ENCODE measurements at places on chromosomes 4 and X.

DNA sequence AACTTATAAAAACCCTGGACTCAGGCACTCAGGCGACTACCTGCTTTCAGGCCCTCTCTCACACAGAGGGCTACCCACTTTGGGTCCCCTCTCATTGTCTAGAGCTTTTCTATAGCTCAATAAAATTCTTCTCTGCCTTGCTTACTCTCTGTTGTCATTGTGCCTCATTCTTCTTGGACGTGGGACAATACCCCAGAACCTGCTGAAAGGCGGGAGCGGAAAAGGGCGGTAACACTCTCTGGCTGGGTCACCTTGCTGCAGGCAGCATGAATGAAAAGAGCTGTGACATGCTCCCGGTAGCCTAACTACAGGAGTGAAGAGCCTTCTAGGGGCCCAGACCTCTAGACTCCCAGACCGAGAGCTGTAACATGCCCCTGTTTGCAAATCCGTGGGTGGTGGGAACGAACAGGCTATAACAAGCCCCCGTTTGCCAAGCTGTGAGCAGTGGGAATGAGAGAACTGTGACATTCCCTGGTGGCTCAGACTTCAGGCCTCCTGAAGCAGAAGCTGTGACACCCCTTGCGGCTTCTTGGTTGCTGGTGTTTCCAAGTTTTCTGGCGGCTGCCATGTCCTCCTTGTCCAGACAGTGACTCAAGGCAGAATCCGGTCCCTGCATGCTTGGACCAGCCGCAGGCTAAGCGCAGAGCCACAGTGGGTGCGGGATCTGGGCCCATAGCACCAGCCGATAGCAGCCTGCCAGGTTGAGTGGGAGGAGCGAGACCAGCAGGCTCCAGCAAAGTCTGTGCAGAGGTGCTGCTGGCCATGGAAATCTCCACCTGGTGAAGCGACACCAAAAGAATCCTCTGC is 684.6 kb downstream of the ARAP2 start:
- DNase-seq: no peak

- DNase-seq: no peak
These were observed 43.9 kb downstream of the TMEM154 start for GRCh38 chr4:152635851-152636250.

- peak; percentile 74 for DNase-seq
These were observed 20.6 kb upstream of the HPGDS start for GRCh38 chr4:94363136-94363655.

DNA sequence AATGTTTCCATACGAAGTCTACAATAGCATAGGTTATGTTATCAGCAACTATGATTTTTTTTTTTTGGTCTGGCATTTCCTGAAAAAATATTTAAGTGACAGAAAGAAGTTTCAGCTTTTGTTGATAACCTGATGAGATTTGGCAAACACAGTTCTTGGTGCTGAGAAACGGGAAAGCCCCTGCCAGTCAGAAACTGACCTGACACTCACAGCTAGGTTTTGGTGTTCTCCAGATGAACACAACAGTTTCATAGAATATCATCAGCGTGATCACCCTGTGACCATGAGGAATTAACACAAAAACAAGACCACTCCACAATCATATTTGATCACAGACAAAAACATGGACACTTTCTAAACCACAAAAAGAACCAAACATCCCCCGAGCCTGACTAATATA is 152.5 kb upstream of the DCAF8L1 start:
- no peak for DNase-seq

DNA sequence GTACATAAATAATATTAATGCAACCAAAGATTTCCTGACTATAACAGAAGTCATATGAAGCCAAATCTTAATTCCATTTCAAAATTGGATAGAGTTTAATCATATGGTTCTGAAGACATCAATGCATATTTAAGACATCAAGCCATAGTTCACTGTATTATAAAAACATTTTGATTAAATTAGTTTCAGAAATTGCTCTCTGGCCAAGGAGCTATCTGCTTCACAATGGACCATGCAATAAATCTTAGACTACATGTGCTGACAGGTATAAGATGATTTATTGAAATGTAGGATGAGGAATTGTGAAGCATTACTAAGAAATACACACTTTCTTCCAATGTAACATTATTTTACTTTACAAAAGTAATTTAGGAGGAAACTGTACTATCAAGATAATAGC is 81.6 kb downstream of the MID1 start:
- DNase-seq: no peak

GRCh38 chr4:24777536-24778463 is 17.6 kb upstream of the SOD3 start:
- DNase-seq: no peak

DNA sequence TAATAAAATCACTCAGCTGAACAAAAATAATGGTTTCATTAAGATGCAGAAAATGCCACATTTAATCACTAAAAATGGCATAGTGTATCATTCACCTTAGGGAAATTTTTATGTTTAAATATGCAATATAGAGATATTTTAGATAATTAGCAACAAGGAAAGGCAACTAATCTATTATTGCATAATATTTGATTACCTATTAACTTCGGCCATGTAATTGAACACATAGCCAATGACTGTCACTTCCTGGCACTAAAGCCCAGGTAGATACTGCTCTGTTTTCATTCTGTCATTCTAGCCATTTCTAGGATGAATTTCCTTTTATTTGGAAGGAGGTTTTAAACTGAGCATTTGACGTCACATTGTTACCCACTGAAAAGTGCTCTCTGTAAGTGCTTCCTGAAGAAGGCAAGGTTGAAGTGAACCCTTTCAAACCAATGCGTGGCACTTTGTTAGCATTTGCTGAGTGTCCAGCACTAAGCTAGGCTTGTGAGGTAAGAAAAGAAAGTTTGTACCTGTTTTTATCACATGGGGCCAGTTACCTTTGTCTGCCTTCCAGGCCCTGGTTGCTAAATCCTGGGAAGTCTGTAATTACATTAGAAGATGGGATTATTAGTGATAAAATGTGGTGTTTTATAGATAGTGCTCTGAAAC is 67.8 kb upstream of the LSM6 start:
- DNase-seq: no peak

- DNase-seq: no peak
These were observed 327.1 kb downstream of the STIM2 start for GRCh38 chr4:27187786-27188185.

- no peak for DNase-seq
These were observed 44.3 kb downstream of the TSPAN5 start for GRCh38 chr4:98614094-98614493.

- no peak for DNase-seq
These were observed 142.5 kb downstream of the HHIP start for GRCh38 chr4:144788469-144788868.

GRCh38 chr4:40316333-40316781 is 18.8 kb upstream of the CHRNA9 start:
- DNase-seq: peak; percentile 92

GRCh38 chrX:106698693-106699092 is 27.8 kb upstream of the RNF128 start:
- peak; percentile 30 for DNase-seq

DNA sequence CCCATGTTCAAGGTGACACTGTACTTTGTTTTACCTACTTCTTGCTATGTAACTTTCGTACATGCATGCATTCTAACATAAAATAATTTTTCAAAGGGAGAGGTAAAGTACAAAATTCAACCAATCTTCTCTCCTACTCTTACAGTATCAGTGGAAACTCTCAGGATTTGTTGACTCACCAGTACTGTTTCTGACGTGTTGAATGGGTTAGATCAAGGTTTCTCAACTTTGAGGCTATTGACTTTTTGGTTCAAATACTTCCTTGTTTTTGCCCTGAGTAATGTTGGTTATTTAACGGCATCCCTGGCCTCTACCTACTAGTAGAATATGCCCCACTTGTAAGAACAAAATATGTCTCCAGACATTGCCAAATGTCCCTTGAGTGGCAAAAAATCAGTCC is 94.6 kb upstream of the SMAD1 start:
- no peak for DNase-seq

DNA sequence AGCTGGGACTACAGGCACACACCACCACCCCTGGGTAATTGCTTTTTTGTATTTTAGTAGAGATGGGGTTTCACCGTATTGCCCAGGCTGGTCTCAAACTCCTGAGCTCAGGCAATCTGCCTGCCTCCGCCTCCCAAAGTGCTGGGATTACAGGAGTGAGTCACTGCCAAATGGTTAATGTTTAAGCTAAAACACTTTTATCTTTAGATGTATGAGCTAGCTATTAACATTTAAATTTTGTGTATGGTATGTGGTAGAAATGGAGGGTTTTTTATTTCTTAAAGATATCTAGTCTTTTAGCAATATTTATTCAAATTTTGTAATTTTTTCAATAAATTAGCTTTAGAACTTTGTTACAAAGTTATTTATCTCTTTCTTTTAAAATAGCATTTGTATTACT is 1659.8 kb upstream of the ADGRL3 start:
- DNase-seq: no peak

DNA sequence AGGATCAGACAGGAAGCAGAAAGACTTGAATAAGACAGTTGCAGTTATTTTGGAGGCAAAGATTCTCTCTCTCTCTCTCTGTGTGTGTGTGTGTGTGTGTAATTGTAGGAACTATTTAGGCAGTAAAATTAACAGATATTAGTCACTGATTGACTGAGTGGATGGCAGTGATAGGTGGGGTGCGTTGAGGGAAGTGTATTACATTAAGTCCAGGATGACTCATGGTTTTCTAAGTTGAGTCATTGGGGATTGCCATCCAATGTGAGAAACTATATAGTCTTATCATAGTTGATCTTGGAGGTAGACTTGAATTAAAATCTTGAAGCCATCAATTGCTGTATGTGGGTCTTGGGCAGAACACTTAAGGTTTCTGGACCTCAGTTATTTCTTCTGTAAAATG is 75.4 kb downstream of the AR start:
- peak; percentile 75 for DNase-seq

GRCh38 chr4:4714331-4714730 is 145.1 kb upstream of the MSX1 start:
- peak; percentile 35 for DNase-seq

GRCh38 chrX:7073336-7073735 is 74.2 kb upstream of the STS start:
- no peak for DNase-seq

- DNase-seq: no peak
These were observed 7.5 kb downstream of the CPE start for GRCh38 chr4:165386328-165386727.

GRCh38 chrX:47499293-47499692 is 16.3 kb upstream of the ZNF41 start:
- no peak for DNase-seq

DNA sequence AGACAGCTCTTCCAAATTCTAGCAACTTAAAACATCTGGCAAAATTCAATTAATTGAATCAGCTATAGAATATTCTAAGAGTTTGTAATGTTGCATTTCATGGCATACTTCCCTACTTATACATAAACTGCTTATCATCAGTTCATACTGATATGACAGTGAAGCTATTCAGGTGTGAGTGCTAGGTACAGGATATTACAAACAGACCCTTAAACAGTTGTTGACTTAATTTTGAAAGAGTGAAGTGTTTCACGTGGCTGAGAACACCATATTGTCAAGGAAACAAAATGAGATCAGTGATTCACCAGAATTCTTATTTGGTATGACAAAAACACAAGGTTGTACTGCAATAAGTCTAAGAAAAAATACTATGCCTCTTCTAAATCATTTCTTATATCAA is 27.4 kb downstream of the CENPU start:
- DNase-seq: no peak

DNA sequence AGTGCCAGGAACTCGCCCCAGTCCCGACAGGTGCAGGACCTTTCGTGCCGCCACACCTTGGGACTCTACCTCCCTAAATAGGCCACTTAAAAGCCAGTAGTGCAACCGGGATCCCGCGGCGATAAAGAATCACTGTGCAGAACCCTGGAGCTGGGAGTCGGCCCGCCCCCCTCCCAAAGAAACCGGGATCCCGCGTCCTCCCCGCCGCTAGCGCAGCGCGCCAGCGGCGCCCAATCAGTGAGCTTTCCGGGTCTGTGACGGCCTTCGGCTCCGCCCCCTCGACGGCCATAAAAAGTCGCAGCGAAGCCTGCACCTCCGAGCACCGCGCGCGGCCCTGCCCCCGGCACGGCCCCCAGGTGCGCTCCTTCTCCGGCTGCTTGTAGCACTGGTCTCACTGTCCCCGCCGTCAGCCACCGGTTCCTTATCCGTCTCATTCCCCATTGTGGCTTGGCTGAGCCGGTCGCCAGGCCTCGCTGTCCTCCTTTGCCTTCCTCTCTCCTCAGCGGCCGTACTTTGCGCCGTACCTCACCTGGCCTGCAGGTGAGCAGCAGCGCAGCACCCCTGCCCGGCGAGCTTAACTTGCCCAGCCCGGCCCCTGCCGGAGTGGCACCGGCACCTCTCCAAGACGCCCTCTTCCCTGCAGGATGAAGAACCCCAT is at the start of gene LRAT:
Gene LRAT (plus strand): TSS at position 318 of the 658 bp plus-strand sequence. CDS start 327 bp downstream, at position 645.
- DNase-seq: no peak

GRCh38 chr4:46889410-46889809 is 19.6 kb downstream of the COX7B2 start:
- DNase-seq: no peak

DNA sequence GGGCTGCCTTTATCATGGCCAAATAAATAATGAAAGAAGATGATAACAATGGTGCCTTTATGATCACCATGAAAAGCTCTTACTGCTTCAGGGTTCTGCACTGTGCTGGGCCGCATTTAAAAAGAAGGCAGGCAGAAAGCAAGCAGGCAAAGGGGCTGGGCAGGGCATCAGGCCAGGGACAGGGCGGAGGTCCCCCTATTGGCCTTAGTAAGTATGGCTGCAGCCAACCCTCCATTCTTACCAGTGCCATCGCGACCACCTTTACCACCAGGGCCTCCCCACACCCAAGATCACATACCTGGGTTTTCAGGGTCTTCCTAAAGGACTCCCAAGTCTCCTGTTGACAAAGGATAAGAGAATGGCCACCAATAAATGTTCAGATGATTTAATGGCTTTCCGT is 38.9 kb downstream of the CNGA2 start:
- DNase-seq: no peak

DNA sequence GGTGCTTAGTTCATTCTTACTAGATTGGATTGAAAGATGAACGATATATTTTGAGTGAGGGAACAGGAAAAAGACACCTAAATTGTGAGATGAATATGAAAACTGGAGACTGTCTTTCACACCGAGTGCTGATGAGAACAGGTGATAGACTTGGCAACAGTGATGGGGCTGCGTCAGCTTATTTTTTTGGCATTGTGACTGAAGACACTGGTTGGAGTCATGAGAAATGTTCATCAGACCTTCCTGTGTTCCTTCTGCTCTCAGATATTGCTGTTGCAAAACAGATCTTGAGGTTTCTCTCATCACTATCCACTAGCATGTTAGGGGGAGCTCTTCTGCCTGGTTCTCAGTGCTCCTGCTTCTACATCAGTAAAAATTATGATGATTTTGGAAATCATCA is 124.2 kb upstream of the KCNIP4 start:
- DNase-seq: no peak

GRCh38 chrX:66638591-66639500 is at the start of gene EDA2R:
Gene EDA2R (minus strand): TSS chrX:66639078. CDS start chrX:66616020, 23,058 bp downstream.
- DNase-seq: peak; percentile 88

Measured in fibroblast of skin of back (primary cell).